ENCODE measurements at places on chromosomes 7 and 10.

GRCh38 chr7:47571331-47572093 lies 10.4 kb downstream of the TNS3 start:
- DNase-seq, result peak; percentile 88

DNA sequence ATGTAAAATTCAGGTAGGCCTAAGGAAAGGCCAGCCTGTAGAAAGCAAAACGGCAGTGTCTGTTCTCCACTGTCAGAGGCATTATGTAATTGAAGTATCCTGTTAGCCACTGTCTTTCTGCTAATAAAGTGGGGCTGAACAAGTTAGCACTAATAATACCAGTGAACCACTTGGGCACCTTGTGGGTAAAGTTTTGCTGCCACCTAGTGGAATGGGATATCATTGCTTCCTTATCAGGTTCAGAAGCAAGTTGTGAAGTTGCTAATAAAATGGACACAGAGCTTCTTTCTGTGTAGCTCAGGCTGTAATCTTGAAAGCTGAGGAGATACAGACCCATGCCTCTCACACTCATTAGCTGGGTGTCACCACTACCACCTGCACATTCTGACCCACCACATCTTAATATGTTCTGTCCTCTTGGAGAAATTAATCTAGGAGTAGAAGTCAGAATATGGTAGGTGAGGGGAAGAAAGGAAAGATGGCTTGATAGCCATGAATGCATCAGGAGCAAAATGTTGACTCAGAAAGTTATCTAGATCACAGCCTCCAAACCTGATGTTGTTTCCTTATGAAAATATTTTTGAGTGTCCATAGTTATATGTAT lies 175.1 kb downstream of the SEPTIN7 start:
- peak; percentile 25 for DNase-seq

DNA sequence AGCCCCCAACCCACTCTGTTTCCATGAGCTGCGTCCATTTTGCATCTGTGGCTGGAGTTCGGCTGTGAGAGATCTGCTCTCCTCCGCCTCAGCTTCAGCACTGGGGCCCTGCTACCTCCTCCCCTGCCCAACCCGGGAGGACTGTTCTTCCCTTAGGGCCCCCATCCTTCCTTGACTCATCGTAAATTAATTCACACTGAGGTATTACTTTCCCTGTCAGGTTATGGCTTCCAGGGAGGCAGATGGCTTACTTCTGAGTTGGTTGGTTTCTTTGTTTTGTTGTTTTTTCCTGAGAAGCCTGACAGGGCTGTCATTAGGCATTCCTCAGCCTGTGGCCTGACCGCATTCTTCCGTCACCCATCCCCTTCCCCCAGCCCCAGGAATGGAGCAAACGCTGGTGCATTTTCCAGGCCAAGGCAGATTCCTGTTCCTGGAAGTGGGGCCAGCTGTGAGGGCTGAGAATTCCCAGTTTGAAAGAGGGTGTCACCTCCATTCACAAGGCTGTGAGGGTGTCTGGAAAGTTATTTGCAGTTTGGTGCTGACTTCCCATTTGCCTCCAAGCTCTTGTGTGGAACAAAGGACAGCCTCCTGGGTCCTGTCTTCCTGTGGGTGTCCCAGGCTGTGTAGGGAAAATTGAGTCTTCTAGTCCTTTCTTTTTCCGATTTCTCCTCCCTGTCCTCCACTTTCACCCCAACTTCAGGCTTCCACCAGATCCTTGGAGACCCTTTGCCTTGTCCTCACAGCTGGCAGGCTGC lies 11.7 kb downstream of the CPA5 start:
- DNase-seq, result peak; percentile 93

DNA sequence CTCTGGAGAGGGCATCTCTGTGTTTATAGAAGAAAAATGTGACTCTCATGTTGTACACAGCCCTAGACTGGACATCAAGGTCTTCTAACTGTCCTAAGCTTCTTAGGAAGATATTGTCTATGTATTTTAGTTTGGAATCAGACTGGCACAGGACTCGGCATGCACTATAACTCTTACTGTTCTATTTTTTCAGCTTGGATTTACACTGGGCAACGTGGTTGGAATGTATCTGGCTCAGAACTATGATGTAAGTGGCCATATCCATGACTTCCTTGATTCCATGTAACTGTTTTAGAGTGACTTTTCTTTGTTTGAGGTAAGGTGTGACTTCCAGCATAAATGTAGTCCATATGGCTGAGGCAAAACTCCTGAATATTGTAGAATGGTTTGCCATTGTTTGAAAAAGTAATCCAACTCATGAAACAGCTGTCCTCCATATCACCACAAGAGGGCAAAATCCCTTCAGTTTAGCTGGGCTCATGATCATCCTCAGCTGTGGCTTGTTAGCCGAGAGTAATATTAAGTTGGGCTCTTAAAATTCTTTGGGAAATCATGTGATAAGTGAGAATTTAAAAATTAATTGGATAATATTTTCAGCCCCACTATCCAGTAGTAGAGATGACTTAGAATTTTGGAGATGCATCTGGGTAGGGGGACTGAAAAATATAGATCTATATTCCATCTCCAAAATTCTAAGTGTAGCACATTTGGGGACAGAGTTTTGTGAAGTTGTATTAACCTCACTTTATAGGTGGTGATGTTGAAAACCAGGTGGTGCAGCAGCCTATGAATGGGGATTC lies 10.4 kb downstream of the STMP1 start:
- DNase-seq, result peak; percentile 64

- DNase-seq, result no peak
Observed at GRCh38 chr10:89621438-89621837, 23.6 kb downstream of the PANK1 start.

DNA sequence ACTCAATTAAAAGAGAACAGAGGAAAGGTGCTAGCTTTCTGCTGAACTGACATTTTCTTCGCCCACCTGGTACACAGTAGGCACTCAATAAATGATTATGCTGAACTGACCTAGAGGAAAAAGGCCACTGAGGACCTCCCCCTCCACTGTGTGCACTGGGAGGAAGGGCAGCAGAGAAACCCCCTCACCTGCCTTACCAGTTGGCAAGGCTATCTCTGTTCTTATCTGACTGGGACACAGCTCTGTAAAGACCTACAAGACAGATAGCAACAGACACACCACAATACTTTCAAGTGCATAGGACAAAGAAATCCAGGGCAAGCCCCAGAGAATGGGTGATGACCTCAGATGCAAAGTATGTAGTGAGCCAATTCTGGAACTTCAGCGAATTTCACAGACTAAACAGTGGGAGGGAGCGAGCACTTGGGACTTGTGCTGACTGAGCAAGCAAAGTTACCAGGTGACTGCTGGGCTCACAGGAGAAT lies 30.4 kb downstream of the PDLIM1 start:
- DNase-seq, result peak; percentile 78

GRCh38 chr7:47516985-47517600 lies 64.8 kb downstream of the TNS3 start:
- no peak for DNase-seq

GRCh38 chr10:61744469-61744868 lies 81.7 kb downstream of the CABCOCO1 start:
- no peak for DNase-seq

GRCh38 chr7:42211938-42212337 lies 25.1 kb downstream of the GLI3 start:
- DNase-seq, result no peak

GRCh38 chr10:31756729-31757110 lies 171.9 kb downstream of the ARHGAP12 start:
- no peak for DNase-seq

DNA sequence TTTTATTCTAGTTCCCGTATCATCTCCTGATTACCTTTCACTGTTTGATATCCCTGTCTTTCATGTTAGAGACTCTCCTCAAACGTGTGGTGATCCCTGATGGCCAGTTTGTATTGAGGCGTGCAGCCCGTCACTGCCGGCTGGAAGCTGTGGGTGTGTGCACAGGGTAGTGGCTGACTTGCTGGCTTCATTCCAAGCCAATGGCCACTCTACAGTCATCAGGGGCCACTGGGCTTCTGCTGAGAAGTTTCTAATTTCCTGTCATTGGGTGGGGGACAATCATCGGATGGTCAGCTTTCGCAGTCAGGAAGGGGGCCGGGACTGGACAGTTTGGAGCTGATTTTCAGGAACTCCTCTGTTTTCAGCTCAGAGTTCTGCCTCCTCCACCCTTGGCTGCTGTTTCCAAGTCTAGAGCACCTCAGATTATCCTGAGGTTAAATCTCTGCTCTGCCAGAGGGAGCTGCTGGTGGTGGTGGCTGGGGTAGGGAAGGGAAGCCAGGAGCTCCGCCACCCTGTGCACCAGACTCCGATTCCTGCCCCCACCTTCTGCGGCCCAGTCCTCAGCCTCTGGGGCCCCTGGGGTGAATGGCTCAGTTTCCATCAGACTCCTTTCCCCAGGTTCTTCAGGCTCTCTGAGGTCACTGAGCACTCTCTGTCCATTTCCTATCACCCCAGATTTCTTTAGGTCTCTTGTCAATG lies 34.9 kb downstream of the BAIAP2L1 start:
- DNase-seq, result no peak

DNA sequence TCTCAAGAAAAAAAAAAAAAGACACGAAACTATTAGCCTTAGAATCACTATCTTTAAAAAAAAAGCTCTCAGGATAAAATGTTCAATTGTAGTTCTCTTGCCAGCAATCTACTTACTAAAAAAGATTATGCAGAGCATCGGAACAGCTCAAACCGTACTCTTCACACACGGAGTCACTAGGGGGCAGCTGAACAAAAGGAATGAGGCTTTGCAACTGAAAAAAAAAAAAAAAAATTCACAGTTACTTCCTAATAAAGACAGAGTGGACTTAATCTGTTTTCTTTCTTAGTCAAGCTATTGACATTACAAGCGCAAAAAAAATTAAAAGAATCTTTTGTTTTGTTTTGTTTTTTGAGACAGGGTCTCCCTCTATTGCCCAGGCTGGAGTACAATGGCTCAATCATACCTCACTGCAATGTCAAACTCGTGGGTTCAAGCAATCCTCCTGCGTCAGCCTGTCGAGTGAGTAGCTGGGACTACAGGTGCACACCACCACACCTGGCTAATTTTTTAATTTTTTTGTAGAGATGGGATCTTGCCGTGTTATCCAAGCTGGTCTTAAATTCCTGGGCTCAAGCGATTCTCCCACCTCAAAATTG lies 11.5 kb downstream of the PMS2 start:
- DNase-seq, result peak; percentile 62

- DNase-seq, result no peak
Observed at GRCh38 chr7:100175296-100175935, 1.8 kb downstream of the GPC2 start.

DNA sequence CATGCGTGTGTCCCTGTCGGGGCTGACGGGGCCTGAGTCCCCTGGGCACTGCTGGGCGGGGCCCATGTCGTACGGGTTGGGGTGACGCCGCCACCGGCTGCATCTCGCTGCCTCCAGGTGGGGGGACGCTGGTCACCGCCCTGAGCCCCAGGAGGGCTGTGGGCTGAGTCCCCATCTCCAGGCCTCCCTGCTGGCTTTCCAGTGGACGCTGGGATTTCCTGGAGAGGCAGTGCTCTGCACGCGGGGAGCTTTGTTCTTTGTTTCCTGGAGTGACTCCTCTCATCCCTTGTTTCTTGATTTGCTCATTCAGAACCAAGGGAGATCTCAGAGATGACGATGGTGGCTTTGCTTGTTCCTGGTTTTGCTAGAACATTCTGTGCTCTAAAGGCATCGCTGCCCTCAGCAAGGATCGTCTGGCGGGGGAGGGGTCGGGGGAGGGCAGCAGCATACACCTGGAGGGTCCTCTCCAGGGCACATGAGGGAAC lies 21.0 kb downstream of the PWWP2B start:
- no peak for DNase-seq

GRCh38 chr10:50554995-50555568 lies 68.7 kb downstream of the SGMS1 start:
- DNase-seq, result peak; percentile 21

GRCh38 chr7:71611986-71612385 lies 480.0 kb downstream of the GALNT17 start:
- DNase-seq, result no peak

DNA sequence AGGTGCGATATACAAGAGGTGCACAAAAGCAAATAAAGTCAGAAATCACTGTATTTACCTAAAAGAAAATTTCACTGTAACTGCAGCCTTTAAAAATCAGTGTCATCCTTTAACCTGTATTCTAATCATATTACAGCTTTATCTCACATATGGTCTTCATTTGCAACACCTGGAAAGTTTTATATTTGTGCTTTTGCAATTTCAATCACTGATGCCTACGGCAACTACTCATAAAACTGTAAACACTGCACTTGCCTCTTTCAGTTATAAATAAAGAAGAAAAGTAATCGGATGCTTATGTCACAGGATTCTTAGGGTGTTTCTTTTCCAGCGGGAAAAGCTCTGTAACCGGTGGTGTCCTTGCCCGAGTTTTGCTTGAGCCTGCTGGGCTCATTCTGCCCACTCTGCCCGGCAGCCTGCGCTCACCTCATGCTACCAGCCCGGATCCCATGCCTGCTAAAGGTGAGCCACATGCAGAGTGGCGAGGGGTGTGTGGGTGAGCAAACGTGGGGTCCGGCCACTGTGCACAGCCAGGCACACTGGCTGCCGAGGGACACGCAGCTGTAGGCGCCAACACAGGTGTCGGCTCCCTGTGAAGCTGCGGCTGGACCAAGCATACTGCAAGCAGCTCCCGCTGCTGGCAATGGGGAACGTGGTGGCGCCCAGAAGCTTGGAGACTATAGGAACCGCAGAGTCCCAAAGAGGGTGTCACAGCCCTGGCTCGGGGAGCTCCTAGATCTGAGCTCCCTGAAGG lies 56.3 kb upstream of the ABCB5 start:
- no peak for DNase-seq

GRCh38 chr7:13036256-13036780 lies 348.9 kb downstream of the ARL4A start:
- no peak for DNase-seq

GRCh38 chr10:92003258-92003657 lies 79.7 kb downstream of the BTAF1 start:
- DNase-seq, result no peak

- DNase-seq, result no peak
Observed at GRCh38 chr10:20110125-20111100, 294.2 kb downstream of the PLXDC2 start.

DNA sequence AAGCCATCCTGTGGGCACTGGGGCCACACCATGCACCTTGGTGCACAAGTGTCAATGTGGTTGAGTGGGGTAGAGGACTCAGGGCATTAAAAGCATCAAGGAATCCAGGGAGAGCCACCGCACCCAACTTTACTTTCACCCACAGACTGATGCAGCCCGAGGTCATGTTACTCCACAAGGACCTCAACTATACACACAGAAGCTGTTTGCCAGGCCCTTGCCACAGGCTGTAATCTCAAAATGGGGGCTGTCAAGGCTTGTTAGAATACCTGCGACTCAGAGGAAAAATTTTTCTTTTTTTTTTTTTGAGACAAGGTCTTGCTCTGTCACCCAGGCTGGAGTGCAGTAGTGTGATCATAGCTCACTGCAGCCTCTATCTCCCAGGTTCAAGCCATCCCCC lies 26.5 kb upstream of the KCTD7 start:
- no peak for DNase-seq

All from hepatic stellate cell (primary cell).